ENCODE measurements at places on chromosomes 1 and 21. TPM values are rescaled to one million over a fixed set of nuclear protein-coding genes. Genes with fewer than 3 reads are reported as not detected.

Gene KCNN3
- 10.1 TPM for total RNA-seq

Gene PTPN14
- total RNA-seq, result 5.1 TPM

Gene CLEC20A
- not detected for total RNA-seq

Gene LEFTY2
- total RNA-seq, result 0.23 TPM

Gene OPTC
- total RNA-seq, result not detected

Gene C1QTNF12
- total RNA-seq, result not detected

Gene OLIG2
- total RNA-seq, result 51.4 TPM

Gene OR2M3
- 0.46 TPM for total RNA-seq

Gene FCRL5
- not detected for total RNA-seq

Gene CLCA1
- not detected for total RNA-seq

Gene ARMH1
- total RNA-seq, result 5.8 TPM

Gene DARS2
- total RNA-seq, result 19.8 TPM

Gene LIN28A
- total RNA-seq, result not detected

Gene EDEM3
- total RNA-seq, result 79.4 TPM

Gene TESK2
- 0.92 TPM for total RNA-seq

Gene HTR6
- 0.92 TPM for total RNA-seq

Gene ERG
- 2.5 TPM for total RNA-seq

Gene CNR2
- not detected for total RNA-seq

Gene FAM131C
- 4.6 TPM for total RNA-seq

Gene CRNN
- total RNA-seq, result not detected

Gene FAM163A
- 1.6 TPM for total RNA-seq

Gene SEMA6C
- 18.9 TPM for total RNA-seq

Gene TSPAN2
- total RNA-seq, result 46.6 TPM

Gene SFN
- not detected for total RNA-seq

Gene FCRL6
- not detected for total RNA-seq

Gene RNPEP
- 12.2 TPM for total RNA-seq

Gene LCE1C
- not detected for total RNA-seq

Gene KAZN
- total RNA-seq, result 16.1 TPM

Gene STYXL2
- total RNA-seq, result 0.69 TPM

Gene RUNX3
- total RNA-seq, result 0.23 TPM

Gene LRRC40
- total RNA-seq, result 82.8 TPM

Gene ACTA1
- total RNA-seq, result 0.23 TPM

Gene HCRTR1
- 2.5 TPM for total RNA-seq

Gene ADAMTSL4
- 0.23 TPM for total RNA-seq

Gene LCE1A
- not detected for total RNA-seq

Gene OR2T29
- total RNA-seq, result 0.23 TPM

Gene SLC6A17
- total RNA-seq, result 42.0 TPM

Gene SPRR3
- total RNA-seq, result not detected

Gene LCE2B
- total RNA-seq, result not detected

Gene ANGEL2
- total RNA-seq, result 70.6 TPM

Gene TRIM17
- 4.4 TPM for total RNA-seq

Gene PDC
- total RNA-seq, result not detected

Gene NPR1
- 0.46 TPM for total RNA-seq

Gene SLC9C2
- 4.8 TPM for total RNA-seq

Gene LY9
- total RNA-seq, result not detected

Measured in diencephalon (tissue), 1 donor.